ENCODE measurements at places on chromosomes 16 and 17. TPM values are rescaled to one million over a fixed set of nuclear protein-coding genes. Genes with fewer than 3 reads are reported as not detected.

The CDH3 gene
- not detected for polyA plus RNA-seq

- no peak for DNase-seq
Measured at GRCh38 chr16:51880776-51881175, 666.2 kb downstream of the TOX3 start.

- DNase-seq: no peak
Measured at GRCh38 chr16:86556576-86556975, 1.5 kb upstream of the MTHFSD start.

- DNase-seq: no peak
Measured at GRCh38 chr17:36937959-36938565, 787 bp downstream of the LHX1 start.

- DNase-seq: peak; percentile 49
Measured at GRCh38 chr17:19867329-19868078, at the start of gene ULK2. Gene ULK2 (minus strand): TSS chr17:19867936. CDS start chr17:19867417, 519 bp downstream.

DNA sequence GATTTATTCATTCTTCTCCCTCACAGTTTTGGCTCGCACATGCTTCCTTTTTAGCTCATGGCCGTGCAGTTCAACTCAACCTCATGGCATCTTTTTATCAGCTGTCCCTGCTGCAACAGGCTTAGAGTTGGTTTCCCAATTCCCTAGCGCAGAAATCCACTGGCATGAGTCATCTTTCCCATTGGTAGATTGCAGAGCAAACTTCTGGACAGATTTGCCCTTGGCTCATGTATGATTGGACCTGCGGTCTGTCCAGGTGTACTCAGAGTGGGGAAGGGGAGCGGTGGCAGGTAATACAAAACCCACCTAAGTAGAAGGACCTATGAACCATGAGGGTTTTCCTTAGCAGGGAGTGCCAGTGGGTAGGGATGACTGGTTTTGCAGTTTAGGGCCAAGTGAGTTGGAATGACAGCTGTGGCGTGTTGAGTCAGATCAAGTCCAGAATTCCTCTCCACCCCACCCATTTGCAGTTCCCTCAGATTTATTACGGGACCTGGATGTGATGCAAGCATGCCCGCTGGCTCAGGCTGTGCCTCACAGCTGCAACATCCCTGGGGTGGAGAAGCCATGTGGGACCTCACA, 584.7 kb downstream of the WWOX start:
- peak; percentile 75 for DNase-seq
